ENCODE measurements at places on chromosomes 3 and 15. TPM values are rescaled to one million over a fixed set of nuclear protein-coding genes. Genes with fewer than 3 reads are reported as not detected.
A peak's percentile ranks its signal among the peaks of the same experiment; 100 is the strongest.

DNA sequence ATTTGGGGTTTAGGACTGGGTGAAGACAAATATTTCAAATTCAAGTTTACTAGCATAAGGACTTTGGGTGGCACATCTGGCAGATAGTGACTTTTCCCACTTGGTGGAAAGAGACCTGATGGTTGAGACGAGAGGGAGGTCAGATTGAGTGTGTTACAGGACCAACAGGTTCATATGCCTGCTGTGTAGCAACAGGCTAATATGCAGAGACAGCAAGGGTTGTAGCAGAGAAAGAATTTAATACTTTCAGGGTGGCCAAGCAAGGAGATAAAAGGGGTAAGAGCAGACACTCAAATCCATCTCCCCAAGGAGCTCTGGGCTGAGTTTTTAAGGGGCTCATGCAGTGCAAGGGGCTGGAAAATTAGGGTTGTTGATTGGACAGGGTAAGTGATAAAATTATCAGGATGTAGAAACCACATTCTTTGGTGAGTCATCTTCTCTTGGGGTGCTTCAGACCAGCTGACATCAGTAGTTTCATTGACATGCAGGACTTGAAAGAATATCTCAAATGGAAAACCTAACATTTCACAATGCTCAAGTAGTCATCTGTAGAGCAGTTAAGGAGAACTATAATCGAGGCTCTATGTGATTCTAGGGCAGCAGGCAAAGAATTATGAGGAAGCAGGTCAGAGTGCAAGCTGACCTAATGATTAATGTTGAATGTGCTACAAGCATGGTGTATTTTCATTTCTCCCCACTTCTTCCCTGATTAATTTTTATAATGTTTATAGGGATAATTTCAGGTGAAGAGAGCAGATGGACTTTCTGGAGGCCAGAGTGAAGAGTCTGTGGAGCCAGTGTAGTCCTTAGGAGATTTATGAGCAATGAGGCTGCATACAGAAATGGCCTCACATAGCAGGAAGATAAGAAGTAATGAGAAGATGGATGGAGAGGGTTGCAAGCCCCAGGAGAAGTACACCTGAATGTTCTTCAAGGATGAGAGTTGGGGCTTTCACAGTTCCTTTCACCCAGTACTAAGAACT, 13.7 kb downstream of the FOXB1 start:
- peaks cover 14% of the 10 kb centered on the region for H3K27me3 ChIP-seq
- no peak overlapping the region for H3K27ac ChIP-seq
- no peak overlapping the region for H3K4me3 ChIP-seq
- DNase-seq, result no peak

- no peak overlapping the region for H3K27ac ChIP-seq
- H3K4me1 ChIP-seq, result no peaks in the 10 kb centered on the region
- H3K36me3 ChIP-seq, result no peaks in the 10 kb centered on the region
- no peak for DNase-seq
Measured at GRCh38 chr3:134388788-134389485, 14.7 kb upstream of the AMOTL2 start.

Gene KCNAB1
- 6.6 TPM for total RNA-seq

DNA sequence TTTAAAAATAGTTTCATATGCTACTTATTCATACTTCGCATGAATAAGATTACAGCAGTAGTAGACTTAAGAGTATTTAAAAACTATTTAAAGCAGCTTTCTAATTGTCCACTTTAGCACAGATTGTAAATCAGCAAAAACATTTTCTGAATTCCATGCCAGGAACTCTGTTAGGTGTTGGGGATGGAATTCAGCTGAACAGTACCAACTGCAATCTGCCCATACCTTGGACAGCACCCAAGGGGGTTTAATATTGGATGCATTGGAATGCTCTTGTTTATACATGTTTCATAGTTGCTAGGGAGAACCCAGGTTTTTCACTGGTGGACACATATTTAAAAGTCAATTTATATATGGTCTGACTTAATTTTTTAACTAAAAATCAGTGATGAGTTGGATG, 74.8 kb downstream of the PPM1L start:
- DNase-seq, result no peak
- H3K4me1 ChIP-seq, result no peaks in the 10 kb centered on the region
- no peak overlapping the region for H3K27ac ChIP-seq
- no peak overlapping the region for H3K4me3 ChIP-seq
- no peaks in the 10 kb centered on the region for H3K36me3 ChIP-seq

DNA sequence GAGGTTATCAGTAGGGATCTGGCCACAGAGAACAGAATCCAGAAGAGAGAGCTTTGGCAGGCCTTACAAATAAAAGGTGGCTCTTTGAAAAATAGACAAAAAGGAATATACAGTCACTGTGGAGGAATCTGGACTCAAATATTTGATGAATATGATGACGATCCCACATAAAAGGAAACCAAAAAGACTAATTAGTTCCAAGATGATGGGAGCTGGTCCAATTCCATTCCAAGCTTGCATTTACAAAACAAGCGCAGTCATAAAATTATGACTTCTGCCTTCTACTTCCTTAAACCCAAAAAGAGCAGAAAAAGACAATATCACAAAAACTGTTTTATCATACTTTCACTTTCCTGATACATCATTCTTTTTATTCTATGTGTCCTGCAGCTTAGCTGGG, 285.8 kb downstream of the DIPK2A start:
- H3K27ac ChIP-seq, result no peak overlapping the region
- H3K4me3 ChIP-seq, result no peak overlapping the region
- no peaks in the 10 kb centered on the region for H3K27me3 ChIP-seq
- no peaks in the 10 kb centered on the region for H3K36me3 ChIP-seq

GRCh38 chr3:28792604-28793003, 444.0 kb upstream of the AZI2 start:
- no peak overlapping the region for H3K4me3 ChIP-seq
- H3K4me1 ChIP-seq, result no peaks in the 10 kb centered on the region
- DNase-seq, result no peak

Gene HRH1
- total RNA-seq, result 32.3 TPM

DNA sequence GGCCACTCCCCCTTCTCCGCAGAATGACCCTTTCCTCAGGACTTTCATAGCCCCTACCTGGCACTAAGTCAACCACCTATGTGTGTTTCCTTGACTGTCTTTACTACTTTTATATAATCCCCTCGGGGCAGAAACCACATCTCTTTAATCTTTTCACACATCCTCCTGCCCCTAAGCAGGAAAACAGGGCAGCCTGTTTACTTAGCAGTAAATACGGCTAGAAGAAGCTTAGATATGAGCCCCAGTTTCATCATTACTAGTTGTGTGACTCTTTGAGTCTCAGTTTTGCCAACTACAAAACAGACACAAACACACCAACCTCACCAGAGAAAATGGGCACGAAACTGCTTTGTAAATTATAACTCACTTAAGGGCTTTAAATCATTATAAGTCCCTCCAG, 98.3 kb downstream of the CYP19A1 start:
- H3K36me3 ChIP-seq, result no peaks in the 10 kb centered on the region
- H3K27me3 ChIP-seq, result no peaks in the 10 kb centered on the region
- peak; percentile 14 for DNase-seq

Gene SH3BP5
- total RNA-seq, result 109 TPM

Gene GABRG3
- not detected for total RNA-seq

DNA sequence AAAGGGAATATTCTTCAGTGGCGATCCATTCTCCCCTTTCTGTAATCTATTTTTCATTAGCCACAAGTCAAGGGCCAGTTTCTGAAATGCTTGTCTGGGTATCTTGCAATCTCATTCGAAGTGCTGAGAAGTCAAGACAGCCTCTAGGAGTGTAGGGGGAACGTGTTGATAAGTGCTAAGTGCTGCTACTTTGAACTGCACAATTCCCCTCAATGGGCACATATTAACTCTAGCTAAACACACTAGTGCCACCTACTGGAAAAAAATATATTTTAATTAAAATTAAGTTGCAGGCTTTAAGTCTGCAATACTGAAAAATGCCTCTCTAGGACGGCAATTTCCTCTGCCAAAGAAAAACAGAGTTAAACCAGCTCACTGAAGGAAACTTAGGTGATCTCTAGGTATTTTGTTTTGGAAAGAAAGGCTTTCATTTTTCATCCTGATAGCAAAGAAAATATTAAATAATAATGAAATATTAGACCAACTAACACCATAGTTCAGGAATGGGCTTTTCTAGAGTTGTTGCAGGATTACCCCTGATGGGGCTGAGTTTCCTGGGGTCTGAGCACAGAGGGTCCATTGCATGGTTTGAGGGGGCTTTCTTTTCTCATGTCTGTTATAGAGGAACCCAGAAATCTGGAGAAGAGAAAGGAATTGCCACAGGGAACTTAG, 181.9 kb upstream of the KBTBD8 start:
- no peaks in the 10 kb centered on the region for H3K36me3 ChIP-seq
- H3K27ac ChIP-seq, result no peak overlapping the region
- no peaks in the 10 kb centered on the region for H3K27me3 ChIP-seq
- no peak for DNase-seq
- H3K4me1 ChIP-seq, result no peaks in the 10 kb centered on the region

DNA sequence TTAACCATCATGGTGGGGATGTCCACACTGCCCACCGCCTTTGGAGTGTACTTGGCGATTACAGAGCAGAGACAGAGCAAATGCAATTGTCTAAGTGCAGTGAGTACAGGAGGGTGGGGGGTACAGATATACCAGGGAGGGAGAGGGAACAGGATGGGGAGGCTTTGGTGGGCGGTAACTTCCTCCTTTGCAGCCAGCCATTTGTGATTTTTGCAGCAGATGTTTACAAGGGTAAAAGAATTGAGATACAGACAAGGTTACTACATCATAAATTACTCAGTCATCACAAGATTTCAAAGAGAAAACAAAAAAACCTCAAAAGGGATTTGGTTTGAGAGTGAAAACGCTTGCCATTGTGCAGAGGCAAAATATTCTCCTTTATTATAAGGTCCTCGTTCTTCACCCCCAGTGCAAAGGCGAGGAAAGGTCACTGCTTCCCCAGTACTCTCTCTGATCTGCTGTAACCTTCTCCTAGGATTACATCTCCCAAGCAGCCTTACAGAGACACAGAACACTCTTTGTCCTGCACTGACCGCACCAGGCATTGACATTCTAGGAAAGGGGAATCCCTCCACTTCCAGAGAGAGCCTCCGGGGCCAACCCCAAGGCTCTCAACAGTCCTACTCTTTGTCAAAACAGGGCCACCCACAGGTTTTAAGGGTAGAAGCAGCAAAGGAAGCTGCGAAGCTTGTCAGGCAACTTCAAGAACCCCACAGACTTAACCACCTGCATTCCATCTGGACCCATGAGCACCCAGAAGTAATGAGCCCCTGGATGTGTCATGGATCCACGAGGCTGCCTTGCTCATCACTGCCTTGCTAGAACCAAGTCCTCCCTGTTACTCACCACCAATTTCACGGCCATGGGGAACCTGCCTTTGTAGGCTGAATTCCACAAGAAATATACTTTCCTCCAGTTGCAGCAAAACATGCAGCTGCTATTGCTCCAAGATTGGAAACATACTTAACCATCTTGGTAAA, 117.3 kb downstream of the ADAMTS17 start:
- no peaks in the 10 kb centered on the region for H3K36me3 ChIP-seq
- no peak overlapping the region for H3K27ac ChIP-seq
- H3K27me3 ChIP-seq, result no peaks in the 10 kb centered on the region
- DNase-seq, result no peak
- no peak overlapping the region for H3K4me3 ChIP-seq

DNA sequence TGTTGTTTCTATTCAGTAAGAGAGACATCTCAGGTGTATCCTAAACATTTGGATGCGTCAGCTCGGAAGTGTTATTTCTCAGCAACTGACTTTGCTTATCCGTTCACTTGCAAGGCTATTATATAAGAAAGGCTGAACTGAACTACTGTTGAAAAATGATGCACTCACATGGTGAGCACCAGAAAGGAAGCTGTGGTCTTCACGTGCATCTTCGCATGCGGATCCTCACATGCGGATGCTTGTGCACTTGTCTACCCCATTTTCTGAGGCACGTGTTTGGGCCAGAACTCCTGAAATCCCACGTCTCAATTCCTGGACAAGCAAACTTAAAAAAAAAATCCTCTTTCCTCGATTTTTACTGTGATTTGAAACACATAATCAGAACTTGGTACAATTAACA, 63.2 kb downstream of the PDZRN3 start:
- H3K27me3 ChIP-seq, result no peaks in the 10 kb centered on the region
- H3K4me1 ChIP-seq, result no peaks in the 10 kb centered on the region
- H3K4me3 ChIP-seq, result no peak overlapping the region
- no peak overlapping the region for H3K27ac ChIP-seq

Gene ZKSCAN7
- total RNA-seq, result 7.9 TPM

Gene NRROS
- 11.6 TPM for total RNA-seq

Gene HGD
- 72.0 TPM for total RNA-seq

- no peak for DNase-seq
- no peaks in the 10 kb centered on the region for H3K27me3 ChIP-seq
- H3K27ac ChIP-seq, result no peak overlapping the region
- H3K4me3 ChIP-seq, result no peak overlapping the region
Measured at GRCh38 chr3:67064105-67064504, 66.0 kb downstream of the KBTBD8 start.

Gene TMEM207
- not detected for total RNA-seq

- H3K36me3 ChIP-seq, result peaks cover 28% of the 10 kb centered on the region
- peaks cover 44% of the 10 kb centered on the region for H3K4me1 ChIP-seq
- DNase-seq, result no peak
- H3K27me3 ChIP-seq, result no peaks in the 10 kb centered on the region
- H3K4me3 ChIP-seq, result peak overlapping the region; percentile 14
- peak overlapping the region; percentile 72 for H3K27ac ChIP-seq
Measured at GRCh38 chr15:63372018-63372705, 9.5 kb downstream of the CA12 start.

GRCh38 chr3:104960579-104960978, 406.1 kb upstream of the ALCAM start:
- H3K27me3 ChIP-seq, result no peaks in the 10 kb centered on the region
- no peaks in the 10 kb centered on the region for H3K36me3 ChIP-seq
- H3K4me1 ChIP-seq, result no peaks in the 10 kb centered on the region
- no peak for DNase-seq

DNA sequence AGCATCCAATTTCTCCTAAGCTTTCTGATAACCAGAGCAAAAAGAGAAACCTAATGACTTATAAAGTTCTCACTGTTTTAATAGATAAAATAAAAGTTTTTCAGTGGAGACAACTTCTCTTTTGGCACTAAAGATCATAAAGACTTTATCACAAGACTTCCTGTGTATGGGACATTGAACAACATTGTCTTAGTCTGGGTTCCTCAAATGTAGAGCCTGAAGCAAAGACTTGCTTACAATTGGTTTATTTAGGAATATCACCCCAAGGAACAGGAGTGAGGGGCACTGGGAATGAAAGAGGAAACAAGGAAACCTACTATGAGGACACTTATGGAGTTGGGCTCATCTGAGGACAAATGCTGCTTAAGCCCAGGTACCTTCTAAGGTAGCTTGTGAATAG, 127.4 kb downstream of the B3GALNT1 start:
- no peaks in the 10 kb centered on the region for H3K36me3 ChIP-seq
- H3K27ac ChIP-seq, result no peak overlapping the region
- H3K27me3 ChIP-seq, result no peaks in the 10 kb centered on the region
- H3K4me3 ChIP-seq, result no peak overlapping the region
- DNase-seq, result no peak

GRCh38 chr3:15796771-15797641, 773 bp downstream of the ANKRD28 start:
- DNase-seq, result peak; percentile 65
- H3K4me3 ChIP-seq, result peak overlapping the region; percentile 57
- H3K4me1 ChIP-seq, result peaks cover 3% of the 10 kb centered on the region

Measured in kidney (tissue), 22 donors.